ENCODE measurements at places on chromosomes 6 and 20.

GRCh38 chr6:117605169-117605826 is 3.0 kb upstream of the GOPC start:
- no peak for DNase-seq

DNA sequence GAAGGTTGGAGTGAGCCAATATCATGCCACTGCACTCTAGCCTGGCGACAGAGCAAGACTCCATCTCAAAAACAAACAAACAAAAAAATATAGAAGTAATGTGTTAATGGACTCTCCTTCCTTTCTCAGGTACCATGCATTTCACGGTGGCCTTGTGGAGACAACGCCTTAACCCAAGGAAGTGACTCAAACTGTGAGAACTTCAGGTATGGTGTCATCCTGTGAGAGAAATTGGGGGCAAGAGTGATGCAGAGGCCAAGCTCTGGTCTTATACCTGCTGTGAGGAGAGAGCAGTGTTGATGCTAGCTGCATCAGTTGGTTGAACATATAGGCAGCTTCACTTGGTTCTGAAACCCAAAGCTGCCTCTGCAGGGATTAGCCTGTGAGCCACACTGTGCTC is 6.2 kb downstream of the ITCH start:
- no peak for DNase-seq

DNA sequence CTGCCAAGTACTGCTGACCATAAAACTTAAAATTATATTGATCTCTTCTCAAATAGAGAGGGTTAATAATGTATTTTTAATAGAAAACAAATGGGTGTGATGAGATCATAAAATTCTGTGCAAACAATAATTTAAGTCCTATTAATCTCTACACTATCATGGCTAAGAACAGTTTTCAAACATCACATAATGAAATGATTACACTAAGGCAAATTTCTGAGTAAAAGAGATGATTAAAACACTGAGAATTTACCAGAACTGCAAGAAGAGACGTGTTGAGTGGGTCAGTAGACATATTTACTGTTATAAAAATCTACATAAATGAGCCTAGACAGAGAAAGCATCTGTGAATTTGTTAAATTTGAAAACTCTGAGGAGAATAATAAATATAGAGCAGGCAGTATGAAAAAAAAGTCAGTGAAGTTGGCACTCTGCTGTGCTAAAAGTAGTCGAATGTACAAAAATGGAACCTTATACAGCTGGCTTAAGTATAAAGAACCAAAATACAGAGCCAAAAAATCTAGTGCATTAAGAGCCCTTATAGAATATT is 302.6 kb upstream of the MANEA start:
- DNase-seq = no peak

GRCh38 chr20:43287637-43288036 is 97.9 kb upstream of the PTPRT start:
- no peak for DNase-seq

DNA sequence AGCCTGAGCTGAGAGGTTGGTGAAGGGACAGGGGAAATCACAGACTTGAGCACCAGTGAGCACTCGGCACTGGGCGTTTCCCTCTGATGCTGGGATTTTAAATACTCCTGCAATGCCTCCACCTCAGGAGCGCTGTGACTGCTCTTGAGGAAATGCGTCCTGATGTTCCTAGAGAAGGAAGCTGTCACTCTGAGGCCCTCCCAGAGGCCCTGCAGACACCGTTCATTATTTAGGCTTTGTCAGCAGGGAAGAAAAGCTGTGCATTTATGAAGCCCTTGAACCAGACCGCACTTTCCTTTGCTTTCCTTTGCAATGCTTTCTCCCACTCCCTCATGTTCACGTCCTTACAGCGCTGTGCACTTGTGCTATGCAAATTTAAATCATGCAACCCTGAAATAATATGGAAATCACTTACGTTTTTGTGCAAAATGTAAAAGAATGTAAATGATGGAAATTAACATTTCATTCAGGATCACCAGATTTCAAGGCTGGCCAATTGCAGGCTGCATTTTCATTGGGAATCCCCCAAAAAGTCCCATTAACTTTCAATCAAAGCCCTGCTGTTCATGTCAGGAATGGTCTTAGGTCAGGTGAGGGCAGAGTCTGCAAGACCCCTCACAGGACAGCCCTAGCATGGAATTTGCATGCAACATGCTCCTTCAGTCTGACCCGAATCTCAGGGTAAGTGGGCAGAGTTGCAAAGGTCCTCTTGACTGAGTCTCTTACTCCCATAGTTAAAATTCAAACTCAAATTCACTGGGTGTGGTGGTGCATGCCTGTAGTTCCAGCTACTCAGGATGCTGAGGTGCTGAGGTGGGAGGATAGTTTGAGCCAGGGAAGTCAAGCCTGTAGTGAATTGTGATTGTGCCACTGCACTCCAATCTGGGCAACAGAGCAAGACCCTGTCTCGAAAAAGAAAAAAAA is 45.8 kb upstream of the SYNDIG1 start:
- DNase-seq = no peak

DNA sequence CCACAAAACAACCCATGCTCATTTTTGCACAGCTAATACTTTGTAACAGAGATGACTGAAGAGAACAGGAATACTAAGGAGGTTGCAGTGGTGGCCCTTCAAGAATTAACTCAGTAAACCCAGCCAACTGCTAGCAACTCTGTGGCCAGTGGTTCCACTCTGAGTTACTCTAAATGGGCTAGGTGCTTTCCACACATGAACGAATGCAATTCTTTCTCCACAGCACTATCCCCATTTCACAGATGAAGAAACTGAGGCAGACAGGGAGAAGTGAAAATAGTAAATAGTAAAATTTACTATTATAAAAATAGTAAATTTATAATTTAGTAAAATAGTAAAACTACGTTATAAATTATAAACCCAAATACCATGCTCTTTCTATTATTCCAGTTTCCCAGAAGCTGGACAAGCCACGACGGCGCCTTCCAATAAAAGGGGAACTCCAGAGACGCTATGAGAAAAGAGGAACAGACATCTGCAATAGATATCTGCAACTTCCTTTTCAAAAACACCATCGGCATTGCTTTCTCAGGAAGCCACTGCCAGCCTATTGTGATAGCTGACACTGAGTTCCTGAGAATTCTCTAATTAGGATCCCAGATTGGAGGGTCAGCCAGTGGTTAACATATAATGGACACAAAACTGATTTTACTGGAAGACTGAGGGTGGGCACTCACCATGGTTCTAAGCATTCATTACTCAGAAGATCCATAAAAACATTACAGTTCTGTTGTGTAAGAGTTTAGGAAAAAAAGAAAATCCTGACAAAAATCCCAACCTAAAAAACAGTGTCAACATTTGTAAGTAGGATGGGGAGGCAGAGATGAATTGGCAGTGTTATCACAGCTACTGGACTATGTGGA is 16.2 kb downstream of the FKBP1A start:
- DNase-seq = no peak

DNA sequence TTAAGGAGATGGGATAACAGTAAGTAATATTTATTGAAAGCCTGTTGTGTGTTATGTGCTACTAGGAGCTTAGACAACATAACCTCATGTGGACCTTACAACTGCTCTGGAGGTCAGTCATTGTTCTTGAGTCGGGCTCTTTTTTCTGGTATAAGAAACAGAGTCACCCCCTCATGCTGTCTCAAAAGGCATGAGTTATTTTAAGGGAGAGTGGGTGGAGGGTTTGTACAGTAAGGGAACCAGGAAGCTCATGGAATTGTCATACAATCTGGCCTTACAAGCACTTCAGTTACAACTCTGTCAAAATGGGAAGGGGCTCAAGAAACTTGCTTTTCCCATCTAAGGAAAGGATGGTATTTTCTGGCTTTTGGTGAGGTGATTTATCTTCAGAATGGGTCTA is 16.5 kb upstream of the DSE start:
- no peak for DNase-seq

GRCh38 chr6:52328303-52328662 is 33.7 kb upstream of the PAQR8 start:
- DNase-seq = no peak

DNA sequence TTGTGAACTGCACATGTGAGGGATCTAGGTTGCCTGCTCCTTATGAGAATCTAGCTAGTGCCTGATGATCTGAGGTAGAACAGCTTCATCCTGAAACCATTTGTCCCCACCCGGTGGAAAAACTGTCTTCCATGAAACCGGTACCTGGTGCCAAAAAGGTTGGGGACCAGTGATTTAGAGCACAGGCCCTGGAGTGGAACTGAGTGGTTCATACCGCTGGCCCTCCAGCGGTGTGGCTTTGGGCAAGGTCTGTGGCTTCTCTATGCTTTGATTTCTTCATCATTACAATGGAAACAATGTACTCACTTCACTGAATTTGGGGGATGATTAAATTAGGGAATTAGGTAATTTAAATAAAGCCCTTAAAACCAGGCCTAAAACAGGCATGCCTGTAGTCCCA is 36.3 kb downstream of the CD164 start:
- no peak for DNase-seq

DNA sequence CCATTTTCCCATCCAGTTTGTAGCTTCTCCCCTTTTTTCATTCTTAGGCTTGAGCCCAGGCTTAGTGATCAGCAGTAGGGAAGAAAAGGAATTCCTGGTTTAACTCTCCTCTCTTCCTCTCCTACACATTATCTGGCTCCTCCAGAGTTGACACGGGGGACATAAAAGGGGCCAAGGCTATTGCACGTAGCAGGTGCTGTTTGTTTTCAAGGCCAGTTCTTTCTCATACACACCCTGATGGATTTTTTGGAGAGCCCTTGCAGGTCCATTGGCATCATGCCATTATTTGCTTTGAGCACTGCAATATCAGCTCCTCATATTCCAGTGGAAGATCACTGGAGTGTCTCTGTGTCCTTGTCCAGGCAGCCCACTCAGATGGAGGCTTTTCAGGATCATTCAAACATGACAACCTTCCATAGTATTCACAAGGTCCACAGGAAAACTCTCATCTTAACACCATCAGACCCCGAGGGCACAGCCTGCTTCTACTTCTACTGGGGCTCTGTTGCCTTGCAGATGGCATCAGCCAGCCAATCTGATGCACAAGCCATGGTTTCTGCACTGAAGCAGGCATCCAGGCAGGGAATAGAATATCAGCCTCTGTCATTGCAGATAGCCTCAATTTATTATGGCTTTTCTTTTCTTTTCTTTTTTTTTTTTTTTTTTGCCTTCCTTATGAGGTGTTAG is 18.8 kb downstream of the PLCB4 start:
- no peak for DNase-seq

DNA sequence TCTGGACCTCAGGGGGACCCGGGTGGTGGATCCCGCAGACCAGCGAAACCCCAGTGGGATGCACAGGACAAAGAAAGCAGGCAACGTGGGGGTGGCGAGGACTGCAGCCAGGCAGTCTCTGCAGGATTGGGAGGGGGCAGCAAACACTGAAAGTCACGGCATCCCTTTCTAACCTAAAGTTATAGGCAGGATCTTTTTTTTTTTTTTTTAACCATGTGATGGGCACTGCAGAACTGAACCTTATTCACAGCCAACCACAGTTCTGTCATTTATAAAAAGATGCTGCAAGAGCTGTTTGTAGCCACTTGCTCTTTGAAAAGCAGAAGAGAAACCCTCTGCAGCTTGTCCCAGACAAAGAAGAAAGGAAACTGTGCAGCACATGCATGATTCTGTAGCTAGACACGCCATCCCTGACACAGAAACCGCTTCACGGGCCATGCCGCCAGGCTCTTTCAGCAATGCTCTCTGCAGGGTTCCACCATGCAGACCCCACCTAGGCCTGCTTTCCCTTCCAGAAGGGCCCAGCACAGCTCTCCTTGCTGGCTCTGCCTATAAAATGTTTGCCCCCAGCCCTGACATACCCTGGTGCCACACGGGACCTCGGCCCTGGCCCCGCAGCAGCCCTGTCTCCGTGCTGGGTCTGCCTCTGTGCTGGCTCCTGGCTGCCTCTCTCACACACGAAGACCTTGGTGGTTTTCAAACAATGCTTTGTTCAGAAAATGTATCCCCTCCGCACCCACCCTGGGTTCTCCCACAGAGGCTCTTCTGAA is 70.8 kb downstream of the PYGB start:
- no peak for DNase-seq

GRCh38 chr6:30612687-30613248 is 4.3 kb downstream of the PPP1R10 start:
- DNase-seq = no peak

GRCh38 chr6:169724494-169725124 is at the start of gene PHF10:
Gene PHF10 (minus strand): TSS chr6:169724500. CDS start chr6:169723931, 569 bp downstream.
- no peak for DNase-seq

DNA sequence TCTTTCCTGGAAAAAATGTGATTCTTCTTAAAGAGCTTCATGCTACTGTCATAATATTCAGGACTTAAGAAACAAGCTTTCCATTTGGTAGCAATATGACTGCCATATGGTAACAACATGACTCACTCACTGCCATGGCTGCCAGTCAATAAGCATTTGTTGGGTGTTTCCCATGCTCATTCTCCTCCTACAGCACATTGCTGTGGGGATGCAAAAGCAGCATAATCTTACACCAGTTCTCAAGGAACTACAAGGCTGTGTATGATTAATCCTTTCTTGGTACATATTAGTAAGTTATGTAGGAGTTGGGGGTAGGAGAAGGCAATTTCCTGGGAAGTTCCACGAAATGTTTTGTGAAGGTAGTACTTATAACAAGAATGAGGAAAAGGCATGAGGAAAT is 76.7 kb downstream of the CEP162 start:
- no peak for DNase-seq

GRCh38 chr6:101527467-101527866 is 134.0 kb downstream of the GRIK2 start:
- no peak for DNase-seq

DNA sequence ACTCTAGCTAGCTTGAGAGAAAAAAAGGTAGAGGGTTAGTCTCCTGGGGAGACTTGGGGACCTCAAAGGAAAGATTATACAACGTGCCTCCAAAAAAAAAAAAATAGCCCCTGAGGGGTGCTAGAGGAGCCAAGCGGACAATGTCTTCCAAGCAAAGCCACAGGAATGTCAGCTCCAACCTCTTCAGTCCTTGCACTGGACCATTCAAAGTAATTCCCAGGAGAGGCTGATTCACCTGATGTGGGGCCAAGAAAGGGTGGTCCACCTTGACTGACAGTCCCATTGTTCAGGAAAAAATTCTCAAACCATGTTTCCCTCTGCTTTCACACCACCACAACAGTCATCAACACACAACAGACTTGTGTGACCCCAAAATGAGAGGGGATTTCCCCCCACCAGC is 30.7 kb downstream of the ASIP start:
- DNase-seq = no peak

GRCh38 chr6:167573461-167574215 is 248.8 kb downstream of the TTLL2 start:
- DNase-seq = no peak
